ENCODE measurements at places on chromosomes 7 and 10. TPM values are rescaled to one million over a fixed set of nuclear protein-coding genes. Genes with fewer than 3 reads are reported as not detected.

Gene FERD3L
- not detected for total RNA-seq

Gene EPDR1
- 1.6 TPM for total RNA-seq

Gene ZSCAN25
- total RNA-seq = 22.3 TPM

Gene ANKRD7
- not detected for total RNA-seq

Gene SFTPA1
- not detected for total RNA-seq

Data from activated naive CD4-positive, alpha-beta T cell treated with anti-CD3 and anti-CD28 coated beads for 36 hours (primary cell).